NCI-H2081 (cell line): ENCODE measurements at places on chromosomes 4 and X.

DNA sequence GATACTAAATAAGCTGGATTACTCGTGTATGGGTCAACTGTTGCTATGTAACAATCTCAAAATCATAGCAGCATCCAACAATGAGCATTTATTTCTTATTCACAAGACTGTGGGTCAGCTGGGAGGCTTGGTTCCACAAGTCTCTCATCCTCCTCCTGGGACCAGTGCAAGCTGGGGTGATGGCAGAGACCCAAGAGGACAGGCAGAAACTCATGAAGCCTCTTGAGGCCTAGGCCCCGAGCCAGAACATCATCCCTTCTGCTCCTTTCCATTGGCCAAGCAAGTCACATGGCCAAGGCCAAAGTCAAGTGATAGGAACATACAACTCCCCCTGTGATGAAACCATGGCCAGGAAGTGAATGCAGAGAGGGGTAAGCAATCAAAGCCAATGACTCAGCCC lies 422.1 kb downstream of the BCOR start:
- DNase-seq: no peak

GRCh38 chr4:52192721-52193135 lies 141.6 kb downstream of the SPATA18 start:
- no peak for DNase-seq

DNA sequence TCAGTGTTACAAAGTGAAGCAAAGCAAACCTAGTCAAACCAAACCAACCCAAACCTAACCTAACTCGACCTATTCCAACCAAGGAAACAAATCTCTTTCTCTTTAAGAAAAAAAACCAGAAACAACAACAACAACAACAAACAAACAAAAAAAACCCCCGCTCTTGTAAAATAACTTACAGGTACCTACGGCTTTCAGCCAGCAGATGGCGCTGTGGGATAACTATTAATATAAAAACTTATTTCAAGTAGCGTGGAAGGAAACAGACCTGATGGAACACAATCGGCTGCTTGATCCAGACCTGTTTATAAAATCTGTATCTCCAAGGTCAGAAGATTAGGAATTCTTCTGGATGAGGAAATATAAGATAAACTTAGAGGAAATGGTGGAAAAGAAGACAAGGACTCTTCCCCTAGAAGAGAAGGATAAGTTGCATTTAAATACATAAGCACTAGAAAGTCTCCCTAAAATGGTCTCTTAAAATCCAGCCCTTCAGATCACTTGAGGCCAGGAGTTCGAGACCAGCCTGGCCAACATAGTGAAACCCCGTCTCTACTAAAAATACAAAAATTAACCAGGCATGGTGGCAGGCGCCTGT lies 34.4 kb upstream of the CDKL5 start:
- DNase-seq: peak; percentile 67

- DNase-seq: no peak
Measured at GRCh38 chr4:174215961-174216680, 67.3 kb downstream of the FBXO8 start.

- peak; percentile 14 for DNase-seq
Measured at GRCh38 chrX:154458116-154458953, at the start of gene PLXNA3. PLXNA3 (plus strand) TSS chrX:154458281; CDS start chrX:154460184, 1,903 bp downstream.

GRCh38 chr4:15653864-15654592 lies 1.1 kb downstream of the FBXL5 start:
- DNase-seq: no peak

- DNase-seq: no peak
Measured at GRCh38 chr4:13159041-13159620, 325.0 kb downstream of the RAB28 start.

- no peak for DNase-seq
Measured at GRCh38 chr4:88819818-88820697, 122.4 kb upstream of the NAP1L5 start.

GRCh38 chr4:3294401-3295241 lies 1.8 kb downstream of the RGS12 start:
- DNase-seq: no peak

- peak; percentile 61 for DNase-seq
Measured at GRCh38 chr4:72568959-72569718, at the start of gene ADAMTS3. ADAMTS3 (minus strand) TSS chr4:72569221; CDS start chr4:72568762, 459 bp downstream.
